ENCODE measurements at places on chromosomes 1 and 21.

DNA sequence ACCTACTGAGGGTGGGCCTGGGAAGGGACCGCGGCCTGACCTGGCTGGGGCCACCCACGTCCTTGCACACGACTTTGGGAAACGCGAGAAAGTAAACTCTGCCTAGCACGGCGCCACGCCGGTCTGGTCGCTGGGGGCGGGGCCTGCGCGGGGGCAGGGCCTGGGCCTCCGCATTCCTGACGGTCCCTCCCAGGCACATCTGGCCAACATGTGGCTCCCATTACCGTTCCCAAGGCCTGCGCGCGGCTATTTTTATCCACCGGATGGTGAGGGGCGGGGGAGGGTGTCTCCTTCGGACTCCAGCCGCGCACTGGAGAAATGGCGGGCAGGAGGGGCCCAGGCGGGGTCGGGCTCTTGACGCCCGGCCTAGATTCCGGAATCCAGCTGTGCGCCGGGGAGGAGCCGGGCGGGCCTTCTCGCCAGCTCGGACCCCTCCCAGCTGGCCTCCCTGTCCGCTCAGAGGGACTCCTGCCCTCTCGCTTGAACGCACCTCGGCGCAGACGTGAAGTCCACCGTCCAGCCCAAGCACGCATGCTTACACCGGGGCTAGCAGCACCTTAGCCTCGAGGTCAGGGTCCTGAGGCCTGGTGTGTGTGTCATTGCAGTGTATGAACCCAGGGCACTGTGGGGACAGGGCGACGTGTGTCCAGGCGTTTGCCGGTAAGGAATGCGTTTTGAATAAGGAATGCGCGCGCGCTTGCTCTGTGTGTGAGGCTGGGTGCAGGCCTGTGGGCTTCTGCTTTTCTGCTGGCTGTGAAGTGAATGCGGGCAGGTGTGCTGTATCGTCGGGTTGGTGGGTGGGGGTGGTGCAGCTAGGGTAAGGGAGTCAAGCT lies 2.1 kb downstream of the EVA1B start:
- no peak for DNase-seq

DNA sequence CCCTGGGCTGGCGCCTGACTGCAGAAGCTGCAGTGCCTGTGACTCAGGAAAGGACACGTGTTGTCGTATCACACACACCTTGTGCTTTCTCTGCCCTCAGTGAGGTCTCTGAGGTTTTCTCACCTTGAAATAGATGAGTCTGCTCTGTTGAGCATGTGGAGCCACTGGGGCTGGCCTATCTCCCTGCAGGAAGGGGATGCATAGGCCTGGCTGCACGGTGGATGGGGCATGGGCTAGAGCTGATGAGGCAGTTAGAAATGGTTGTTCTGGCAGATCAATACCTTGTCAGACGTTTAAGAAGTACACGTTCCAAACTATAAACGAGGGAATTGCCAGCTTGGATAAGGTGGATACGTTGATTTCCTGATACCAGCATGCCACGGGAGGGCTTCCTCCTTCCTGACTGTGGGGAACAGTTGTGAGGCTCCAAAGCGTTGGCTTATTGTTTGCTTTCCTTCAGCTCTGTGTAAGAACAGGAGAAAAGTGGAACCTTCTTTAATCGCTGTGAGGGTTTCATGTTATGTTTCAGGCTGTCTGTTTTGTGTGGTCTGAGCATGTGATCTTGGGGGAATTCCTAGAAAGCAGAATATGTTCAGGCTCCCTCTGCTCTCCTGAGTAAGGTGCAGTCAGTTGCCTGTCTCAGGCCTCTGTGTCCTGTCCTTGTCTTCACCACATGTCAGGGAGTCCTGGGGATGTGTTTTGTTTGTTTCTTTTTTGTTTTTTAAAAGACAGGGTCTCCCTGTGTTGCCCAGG lies 44.8 kb downstream of the PCNT start:
- DNase-seq = no peak

DNA sequence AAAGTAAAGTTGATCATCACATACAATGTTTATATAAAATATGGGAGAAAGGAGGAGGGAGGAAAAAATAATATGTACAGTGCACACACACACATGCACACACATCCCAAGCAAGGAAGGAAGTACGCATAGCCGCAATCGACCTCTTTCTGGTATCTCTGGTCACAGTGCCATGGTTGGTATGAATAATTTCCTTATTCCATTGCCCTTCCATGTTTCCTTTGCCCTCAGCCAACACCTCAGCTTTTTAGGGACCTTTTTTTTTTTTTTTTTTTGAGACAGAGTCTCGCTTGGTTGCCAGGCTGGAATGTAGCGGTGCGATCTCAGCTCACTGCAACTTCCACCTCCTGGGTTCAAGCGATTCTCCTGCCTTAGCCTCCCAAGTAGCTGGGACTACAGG lies 20.6 kb downstream of the CITED4 start:
- DNase-seq = no peak

DNA sequence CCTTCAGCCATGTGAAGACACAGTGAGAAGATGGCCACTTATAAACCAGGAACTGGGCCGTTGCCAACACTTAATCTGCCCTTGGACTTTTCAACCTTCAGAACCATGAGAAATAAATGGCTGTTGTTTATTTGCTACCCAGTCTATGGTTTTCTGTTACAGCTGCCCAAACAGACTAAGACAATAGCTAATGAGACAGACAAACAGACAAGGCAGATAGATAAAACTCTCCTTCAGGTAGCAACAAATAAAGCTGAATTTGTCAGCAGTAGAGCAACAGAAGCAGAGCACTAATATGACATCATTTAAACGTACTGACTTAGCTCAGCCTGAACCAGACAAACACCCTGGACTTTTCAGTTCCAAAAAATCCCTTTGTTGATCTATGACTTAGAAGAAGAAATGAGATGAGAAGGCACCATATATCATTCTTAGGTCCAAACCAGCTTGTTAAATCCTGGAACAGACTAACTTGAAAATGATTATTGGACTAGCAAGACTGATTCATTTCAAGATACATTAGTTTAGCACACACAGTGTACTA lies 27.0 kb downstream of the ZZZ3 start:
- DNase-seq = no peak

DNA sequence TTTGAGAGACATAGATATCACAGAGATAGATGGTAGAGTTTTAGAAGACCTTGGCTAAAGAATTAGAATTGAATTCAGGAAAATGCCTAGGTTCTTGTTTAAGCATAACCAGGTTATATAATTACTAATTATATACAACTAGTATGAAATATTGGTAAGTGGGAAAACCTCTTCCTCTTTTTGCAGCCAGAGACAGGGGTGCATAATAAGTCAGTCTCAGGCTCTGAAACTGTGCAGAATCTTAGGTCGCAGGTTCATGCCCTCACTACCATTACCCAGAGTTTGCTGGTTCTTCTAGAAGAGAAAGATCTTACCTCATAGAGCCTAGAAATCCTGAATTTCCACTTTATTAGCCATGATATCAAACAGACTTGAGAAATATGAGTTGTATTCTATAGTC lies 183.3 kb downstream of the NEK7 start:
- DNase-seq = no peak

GRCh38 chr1:59092126-59092525 lies 204.8 kb upstream of the FGGY start:
- no peak for DNase-seq

- DNase-seq = no peak
Observed at GRCh38 chr1:28913786-28914227, 562 bp upstream of the EPB41 start.

DNA sequence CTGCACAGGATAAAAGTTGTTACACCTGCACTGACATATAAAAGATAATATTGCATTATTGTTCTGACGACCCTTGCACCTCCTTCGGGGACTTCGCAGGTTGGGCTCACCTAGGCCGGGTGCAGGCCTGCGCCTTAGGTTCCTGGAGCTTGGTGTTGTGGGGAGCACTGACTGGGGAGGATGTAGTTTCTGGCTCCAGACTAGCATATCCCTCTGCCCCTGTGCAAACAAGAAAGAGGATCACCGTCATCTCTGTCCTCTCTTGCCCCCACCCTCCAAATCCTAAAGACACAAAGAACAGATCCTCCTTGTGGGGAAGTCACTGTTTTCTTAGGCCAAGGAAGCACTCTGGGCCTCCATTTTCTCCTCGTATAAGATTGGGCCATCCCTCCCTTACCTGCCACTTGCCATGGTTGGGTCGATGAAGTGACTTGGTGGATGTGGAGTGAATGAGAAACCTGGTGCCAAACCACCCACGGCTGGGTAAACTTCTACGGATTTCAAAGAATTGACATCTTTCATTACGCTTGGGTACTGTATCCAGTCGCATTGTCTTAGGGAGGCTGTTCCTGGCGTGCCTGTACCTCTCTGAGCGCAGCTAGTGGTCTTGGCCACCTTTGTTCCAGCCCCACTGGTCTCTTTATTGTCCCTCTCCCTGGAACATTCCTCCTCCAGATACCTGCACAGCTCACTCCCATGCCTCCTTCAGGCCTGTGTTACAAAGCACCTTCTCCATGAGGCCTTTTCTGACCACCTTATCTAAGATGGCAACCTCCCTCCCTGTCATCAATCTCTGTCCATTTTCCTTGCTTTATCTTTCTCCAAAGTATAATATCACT lies 34.4 kb upstream of the PKP1 start:
- no peak for DNase-seq

DNA sequence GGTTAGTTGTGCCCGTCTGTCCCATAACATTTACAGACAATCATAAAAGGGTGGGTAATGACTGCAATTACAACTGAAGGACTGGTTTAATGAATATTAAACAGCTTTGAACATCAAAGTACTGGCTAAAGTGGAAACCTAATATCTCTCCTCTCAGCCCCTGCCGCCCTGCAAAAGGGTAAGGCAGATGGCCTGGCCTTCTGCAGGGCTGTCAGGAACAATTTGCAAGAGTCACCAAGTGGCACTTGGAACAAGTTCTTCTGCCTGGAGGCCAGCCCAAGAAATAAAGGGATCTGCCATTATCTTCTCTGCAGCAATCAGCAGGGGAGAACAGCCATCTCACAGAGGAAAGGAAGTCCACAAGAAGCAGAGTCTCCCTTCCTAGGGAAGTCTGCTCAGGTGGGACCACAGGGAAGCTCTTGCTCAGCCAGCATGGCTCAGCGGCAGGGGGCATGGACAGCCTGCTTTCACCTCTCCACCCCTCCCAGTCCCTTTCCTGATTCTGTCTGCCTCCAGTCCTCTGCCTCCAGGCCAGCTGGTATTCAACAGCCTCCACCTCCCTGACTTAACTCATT lies 96.1 kb downstream of the TRABD2B start:
- no peak for DNase-seq

GRCh38 chr1:205678286-205679111 lies 1.8 kb downstream of the SLC45A3 start:
- no peak for DNase-seq

DNA sequence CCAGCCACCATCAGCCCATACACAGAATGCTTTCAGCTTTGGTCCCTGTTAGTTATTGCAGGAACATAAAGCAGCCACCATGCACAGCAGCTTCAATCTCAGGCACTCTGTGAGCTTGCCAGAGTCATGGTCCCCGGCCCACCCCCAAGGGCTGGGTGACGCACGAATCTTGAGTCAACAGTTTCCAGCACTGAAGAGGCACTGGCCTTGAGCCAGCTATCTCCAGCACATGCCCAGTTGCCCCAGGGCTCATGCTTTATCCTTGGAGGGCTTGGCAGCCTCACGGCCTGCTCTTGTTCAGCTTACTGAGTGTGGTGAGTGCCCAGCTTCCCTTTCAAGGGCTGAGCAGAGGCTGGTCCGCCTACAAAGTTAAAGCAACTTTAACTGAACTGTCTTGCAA lies 200.7 kb upstream of the RAB4A start:
- peak; percentile 63 for DNase-seq

GRCh38 chr1:157319567-157319966 lies 181.4 kb upstream of the ETV3 start:
- DNase-seq = no peak

DNA sequence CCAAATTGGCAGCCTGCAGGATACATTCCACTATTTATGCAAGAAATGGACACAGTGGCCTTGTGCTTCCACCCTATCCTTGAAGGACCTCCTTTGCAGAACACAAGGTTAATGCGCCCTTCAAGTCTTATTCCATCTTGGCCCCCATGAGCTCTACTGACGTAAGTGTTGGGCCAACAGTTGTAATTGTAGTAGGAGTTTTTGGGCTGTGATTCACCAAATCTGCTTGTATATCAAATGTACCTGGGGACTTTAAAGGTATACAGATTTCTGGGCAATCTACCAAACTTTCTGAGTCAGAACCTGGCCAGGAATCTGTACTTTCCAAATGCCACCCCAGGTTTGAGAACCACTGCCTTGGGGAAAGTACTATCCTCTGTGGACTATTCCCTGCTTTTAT lies 100.9 kb upstream of the MARK1 start:
- no peak for DNase-seq

DNA sequence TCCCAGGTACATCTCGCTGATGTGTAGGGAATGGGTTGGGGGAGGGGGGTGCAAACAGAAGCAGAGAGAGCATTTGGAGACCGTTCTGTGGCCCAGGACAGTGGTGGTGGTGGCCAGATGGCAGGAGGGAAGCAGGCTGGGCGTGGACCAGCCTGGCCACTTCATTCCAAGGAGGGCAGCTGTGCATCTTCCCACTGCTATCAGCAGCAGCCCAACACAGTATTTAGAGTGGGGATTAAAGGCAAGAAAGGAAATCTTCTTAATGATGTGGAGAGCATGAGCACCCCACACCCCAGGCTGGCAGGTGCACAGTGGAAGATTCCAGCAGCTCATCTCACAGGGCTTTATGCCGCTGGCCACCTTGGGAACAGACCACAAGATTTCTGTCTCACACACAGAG lies 198.7 kb downstream of the NPHP4 start:
- DNase-seq = no peak

- no peak for DNase-seq
Observed at GRCh38 chr1:40621821-40622450, 43.5 kb downstream of the RIMS3 start.

DNA sequence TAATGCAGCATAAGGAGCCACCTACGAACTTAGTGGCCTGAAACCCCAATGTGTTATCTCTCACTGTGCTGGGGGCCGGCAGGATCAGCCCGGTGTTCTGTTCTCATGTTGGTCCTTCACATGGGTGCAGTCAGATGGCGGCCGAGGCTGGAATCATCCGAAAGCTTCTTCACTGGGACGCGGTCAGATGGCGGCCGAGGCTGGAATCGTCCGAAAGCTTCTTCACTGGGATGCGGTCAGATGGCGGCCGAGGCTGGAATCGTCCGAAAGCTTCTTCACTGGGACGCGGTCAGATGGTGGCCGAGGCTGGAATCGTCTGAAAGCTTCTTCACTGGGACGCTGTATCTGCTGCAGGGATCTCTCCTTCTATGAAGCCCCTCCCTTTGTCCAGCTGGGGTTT lies 12.6 kb upstream of the PCBP3 start:
- no peak for DNase-seq

- no peak for DNase-seq
Observed at GRCh38 chr1:224583774-224584173, 32.3 kb upstream of the CNIH3 start.

DNA sequence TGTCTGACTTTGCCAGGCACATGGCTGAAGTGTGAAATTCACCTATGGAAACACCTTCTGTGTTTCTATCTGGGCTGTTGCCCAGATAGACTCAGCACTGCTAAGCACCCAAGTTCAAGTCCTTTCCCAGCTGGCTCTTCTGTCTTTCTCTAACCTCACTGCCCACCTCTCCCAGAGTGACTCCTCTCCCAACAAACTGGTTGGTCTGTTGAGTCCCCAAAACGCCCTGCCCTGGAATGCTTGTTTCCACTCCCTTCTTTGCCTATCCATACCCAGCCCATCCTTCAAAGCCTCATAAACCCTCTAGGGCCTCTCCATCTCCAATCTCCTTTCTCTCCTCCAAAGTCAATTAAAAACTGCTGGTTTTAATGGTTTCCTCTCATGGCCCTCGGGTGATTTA lies 15.6 kb downstream of the PLXNA2 start:
- no peak for DNase-seq

- DNase-seq = no peak
Observed at GRCh38 chr1:8448911-8449661, 131.2 kb downstream of the SLC45A1 start.

- peak; percentile 49 for DNase-seq
Observed at GRCh38 chr1:171801487-171801891, 20.0 kb downstream of the METTL13 start.

Measured in ACHN (cell line).